Fibroblast of skin of left quadriceps (primary cell): ENCODE measurements at places on chromosomes 2 and 18.

GRCh38 chr18:38895560-38895959 lies 1330.0 kb upstream of the CELF4 start:
- no peak for DNase-seq

DNA sequence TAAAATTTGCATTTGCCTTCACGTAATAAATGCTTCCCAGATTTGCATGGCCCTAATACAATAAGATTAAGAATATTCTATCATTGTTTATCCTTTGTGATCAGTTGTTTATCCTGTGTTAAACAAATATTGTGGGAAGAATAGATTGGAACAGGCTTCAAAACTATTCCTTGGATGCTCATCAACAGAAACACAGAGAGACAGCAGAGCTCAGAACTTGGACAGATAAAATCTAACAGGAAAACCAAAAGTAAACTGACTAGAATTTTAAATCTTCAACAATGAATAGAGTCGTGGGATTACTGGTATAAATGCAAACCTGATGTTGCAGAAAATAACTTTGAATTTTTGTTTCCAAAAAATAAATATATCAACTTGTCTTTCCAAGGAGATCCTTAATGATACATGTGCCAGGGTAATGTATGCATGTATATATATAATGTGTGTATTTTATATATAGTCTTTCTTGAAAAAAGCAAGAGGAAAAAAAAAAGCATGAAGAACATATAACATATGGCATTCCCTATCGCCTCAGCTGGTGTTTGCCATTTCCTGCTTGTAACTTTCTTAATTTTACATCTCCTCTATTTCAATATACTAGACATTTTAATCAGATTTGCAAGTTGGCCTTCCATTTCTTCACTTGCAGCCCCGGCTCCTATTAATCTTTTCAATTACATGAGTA lies 59.9 kb upstream of the TANK start:
- no peak for DNase-seq

- no peak for DNase-seq
Measured at GRCh38 chr2:37669446-37669845, 2.0 kb downstream of the CDC42EP3 start.

DNA sequence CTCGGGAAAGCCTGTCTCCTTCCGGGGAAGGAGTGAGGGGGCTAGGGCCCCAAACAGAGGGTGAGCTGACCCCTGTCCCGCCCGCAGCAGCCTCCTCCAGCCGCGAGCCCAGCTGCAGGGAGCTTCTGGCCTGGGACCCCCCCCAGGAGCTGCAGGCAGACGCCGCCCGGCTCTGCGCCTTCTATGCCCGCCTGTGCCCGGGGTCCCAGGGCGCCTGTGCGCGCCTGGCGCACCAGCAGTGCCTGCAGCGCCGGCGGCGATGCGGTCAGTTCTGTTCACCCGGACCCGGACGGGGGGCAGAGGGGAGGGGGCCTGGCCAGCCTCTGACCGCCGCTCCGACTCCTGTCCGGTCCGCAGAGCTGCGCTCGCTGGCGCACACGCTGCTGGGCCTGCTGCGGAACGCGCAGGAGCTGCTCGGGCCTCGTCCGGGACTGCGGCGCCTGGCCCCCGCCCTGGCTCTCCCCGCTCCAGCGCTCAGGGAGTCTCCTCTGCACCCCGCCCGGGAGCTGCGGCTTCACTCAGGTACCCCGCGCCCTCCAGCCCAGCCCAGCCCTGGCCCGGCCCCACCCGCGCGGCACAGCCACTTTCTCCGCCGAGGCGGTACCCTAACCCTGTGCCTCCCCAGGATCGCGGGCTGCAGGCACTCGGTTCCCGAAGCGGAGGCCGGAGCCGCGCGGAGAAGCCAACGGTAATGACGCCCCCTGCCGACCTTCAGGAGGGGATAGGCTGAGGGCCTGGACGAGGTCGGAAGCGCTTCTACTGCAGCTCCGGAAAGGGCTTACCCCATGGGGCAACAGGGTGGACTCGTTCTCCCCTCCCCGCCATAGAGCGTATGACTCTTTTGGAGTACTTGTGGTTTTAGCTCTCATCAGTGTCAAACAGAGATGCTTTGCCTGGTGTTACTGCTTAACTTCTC lies 2.0 kb upstream of the CHRND start:
- no peak for DNase-seq

DNA sequence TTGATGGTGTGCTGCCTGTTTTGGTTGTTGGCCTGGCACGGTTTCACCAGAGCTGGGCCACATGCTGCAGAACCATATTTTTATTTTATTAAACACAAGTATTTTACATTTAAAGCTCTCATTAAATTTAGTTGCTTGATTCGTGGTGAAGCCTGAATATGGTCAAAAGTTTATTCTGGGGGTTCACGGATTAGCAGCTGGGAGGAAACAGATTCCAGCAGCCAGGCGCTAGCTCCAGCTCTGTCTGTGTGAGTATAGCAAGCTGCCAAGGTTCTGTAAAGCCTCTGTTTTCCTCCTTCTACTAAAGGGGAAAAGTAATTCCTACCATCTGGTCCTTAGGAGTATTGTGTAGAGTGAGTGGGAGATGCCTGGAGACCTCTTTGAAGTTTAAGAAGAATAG lies 22.5 kb downstream of the GATA6 start:
- no peak for DNase-seq
